Smooth muscle cell of bladder (primary cell): ENCODE measurements at places on chromosomes 7 and 10. TPM values are rescaled to one million over a fixed set of nuclear protein-coding genes. Genes with fewer than 3 reads are reported as not detected.

Gene ZFAND4
- 3.6 and 4.4 TPM in 2 replicates for total RNA-seq

Gene SPDYE2
- not detected in 2 replicates for total RNA-seq

Gene ZNF736
- total RNA-seq = 5.5 and 6.9 TPM in 2 replicates

Gene BTBD16
- total RNA-seq = under 0.01 TPM in 1 of 2 replicates, not detected in the other

Gene COMTD1
- total RNA-seq = 5.5 and 7.4 TPM in 2 replicates

Gene FAM25A
- not detected in 2 replicates for total RNA-seq

Gene GFRA1
- total RNA-seq = 1.6 and 2.7 TPM in 2 replicates

Gene ZNF487
- total RNA-seq = 3.7 and 4.3 TPM in 2 replicates

Gene PFKFB3
- 13.8 and 42.4 TPM in 2 replicates for total RNA-seq

Gene NRG3
- not detected in 2 replicates for total RNA-seq
